EL (cell line): ENCODE measurements at places on chromosomes 3 and 15.

DNA sequence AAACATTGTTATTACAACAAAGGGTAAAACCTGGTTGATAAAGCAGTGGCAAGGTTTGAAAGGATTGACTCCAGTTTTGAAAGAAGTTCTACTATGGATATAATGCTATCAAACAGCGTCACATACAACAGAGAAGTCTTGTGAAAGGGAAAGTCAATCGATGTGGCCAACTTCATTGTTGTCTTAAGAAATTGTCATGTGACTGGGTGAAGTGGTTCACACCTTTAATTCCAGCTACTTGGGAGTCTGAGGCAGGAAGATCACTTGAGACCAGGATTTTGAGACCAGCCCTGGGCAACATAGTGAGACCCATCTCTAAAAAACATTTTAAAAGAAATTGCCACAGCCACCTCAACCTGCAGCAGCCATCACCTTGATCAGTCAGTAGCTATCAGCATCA, 6.2 kb upstream of the LXN start:
- no peak for DNase-seq

DNA sequence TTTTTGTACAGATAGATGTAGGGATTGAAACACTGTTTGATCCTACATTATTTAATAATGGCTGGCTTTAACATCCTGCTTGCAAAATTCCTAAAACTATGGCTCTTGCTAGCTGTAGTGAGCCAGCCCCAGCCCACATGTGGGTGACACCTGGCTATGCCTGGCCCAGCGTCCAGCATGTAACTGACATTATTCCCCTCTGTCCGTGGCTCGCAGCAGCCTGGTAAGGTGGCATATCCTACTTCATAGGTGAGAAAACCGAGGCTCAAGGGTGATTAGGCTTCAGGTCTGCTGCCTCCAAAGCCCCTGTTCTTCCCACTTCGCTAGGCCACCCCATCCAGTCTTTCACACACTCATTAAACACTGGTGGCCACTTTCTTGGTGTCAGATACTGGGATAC, 1.6 kb downstream of the CALML4 start:
- no peak for DNase-seq

- DNase-seq = no peak
Observed at GRCh38 chr15:27050163-27050562, 79.2 kb downstream of the GABRG3 start.

DNA sequence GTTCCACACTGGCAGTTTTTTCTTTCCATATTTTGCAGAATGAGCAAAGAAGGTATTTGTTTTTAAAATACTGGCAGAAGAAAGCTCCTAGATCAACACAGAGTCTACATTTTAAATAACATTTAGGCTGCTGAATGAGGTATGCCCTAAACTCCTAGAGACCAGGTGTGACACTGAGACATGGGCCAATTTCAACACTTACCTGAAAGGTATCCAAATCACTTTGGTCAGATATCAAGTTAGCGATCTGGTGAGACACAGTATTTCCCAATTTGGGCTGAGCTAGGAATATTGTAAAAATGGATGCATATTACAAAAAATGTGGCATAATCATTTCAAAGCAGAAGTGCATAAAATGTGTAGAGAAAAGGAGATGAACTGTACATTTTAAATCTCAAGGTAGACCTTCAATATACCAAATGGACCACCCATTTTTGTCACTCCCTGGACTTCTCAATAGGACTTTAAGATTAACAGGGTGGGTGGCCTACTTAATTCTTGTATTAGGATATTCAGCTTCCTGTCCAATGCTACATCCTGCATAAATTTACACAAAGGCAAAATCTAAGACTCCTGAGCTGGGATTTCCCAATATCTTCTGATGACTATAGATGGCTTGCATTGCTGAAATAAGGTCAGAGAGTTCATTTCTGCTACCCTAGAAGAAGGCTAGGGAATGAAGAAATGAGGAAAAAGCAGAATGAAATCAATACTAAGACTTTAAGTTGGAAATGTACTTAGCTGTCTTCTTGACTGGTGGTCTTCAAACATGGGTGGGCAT, 487.8 kb downstream of the FOXP1 start:
- no peak for DNase-seq

GRCh38 chr3:59559721-59560435, 510.1 kb upstream of the CFAP20DC start:
- peak; percentile 84 for DNase-seq

DNA sequence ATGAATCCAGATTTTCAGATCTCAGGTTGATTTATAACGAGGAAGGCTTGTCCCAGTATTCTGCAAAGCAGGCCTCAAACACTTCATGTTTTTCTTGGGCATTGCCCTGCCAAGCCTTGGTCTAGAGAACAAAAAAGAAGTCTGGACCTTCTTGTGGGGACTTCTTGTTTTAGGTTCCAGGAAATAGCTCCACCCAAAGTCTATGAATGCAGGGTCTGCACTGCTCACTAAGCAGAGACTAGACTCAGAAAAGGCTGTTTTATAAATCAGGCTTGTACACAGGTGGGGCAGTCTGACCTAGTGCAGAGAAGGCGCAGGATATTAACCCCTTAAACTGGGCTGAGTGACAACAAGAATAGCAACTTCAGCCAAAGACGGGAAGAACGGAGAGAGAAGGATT, 44.3 kb downstream of the GLB1 start:
- DNase-seq = no peak
